ENCODE measurements at places on chromosomes 4 and X.

DNA sequence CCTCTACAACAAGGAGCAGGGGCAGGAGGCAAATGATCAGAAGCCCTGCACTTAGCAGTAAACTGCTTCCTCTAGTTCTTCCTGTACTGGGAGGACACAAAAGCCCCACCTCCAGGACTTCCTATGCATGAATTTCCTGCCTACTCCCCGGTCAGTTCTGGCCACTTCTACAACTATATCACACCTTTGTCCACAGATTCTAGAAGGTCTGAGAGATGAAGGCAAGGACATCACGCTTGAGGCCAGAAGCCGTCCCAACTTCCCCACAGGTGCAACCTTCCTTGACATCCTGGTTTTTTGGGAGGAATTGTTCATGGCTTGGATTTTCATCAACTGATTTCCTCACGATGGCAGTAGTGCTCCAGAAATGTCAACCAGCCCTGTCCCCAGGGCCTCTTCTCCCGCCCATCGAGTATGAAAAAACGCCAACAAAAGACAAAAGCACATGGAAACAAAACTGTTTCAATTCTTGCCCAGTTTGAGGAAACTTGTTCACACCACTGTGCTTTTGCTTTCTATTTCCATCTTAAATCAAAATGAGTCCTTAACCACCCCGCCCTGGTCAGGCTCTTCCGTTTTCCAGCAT, 206.5 kb upstream of the STK26 start:
- peak; percentile 72 for DNase-seq

GRCh38 chrX:28321286-28321685, 266.0 kb upstream of the IL1RAPL1 start:
- DNase-seq, result no peak

DNA sequence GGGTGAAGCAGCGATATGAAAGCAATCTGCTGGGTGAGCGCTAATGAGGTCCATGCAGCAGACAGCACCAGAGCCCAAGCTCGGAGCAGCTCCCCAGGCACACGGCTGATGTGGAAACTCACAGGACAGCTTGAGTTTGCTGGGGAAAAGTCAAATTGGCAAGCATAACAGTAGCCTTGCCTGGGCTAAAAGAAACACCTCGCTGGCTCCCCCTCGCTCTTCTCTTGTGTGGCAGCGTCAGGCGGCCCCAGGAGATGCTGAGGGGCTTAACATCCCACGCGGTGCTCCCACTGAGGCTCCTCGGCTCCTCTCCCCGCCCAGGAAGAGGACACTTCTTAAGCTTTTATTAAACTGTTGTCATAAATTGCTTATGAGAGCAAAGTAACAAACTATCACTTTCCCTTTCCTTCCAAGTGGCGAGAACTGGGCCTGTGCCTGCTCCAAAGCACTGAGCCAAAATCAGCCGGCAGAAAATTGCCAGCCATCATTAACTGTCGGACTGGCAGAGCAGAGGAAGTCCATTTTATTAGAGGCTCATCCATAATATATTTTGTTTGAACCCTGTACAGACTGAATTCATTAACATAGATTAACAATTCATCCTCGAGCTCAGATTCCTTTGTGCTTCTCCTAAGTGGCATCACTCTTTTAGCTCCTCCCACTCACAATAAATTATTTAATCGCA, 111.4 kb downstream of the TSPAN5 start:
- no peak for DNase-seq

DNA sequence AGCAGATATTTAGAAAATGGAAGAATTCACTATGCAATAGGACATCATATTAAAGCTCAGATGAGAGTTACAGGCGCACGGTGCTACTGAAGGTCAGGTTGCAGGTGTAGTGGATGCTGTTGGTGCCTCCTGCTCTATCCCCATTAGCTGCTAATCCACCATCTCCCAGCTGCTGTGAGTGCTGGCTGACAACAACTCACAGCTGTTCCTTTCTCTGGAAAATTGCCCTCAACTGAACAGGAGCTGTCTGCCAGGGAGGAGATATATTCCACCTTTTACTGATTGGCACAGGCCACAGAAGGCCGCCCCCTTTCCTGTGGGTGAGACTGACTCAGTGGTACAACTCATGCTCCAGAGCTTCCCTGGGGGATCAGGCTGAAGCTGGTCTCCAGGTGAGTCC, 48.7 kb downstream of the UCHL1 start:
- DNase-seq, result no peak

- no peak for DNase-seq
Measured at GRCh38 chr4:109921384-109921808, 8.7 kb downstream of the EGF start.

- DNase-seq, result peak; percentile 15
Measured at GRCh38 chrX:150694738-150695410, 1.7 kb downstream of the MTMR1 start.

GRCh38 chrX:46754036-46754435, 4.9 kb downstream of the SLC9A7 start:
- DNase-seq, result no peak

All from stimulated activated CD4-positive, alpha-beta T cell treated with anti-CD3 and anti-CD28 coated beads, Interleukin-2, amount 100 ng/mL, for 48 hours (primary cell).